ENCODE measurements at places on chromosomes 1 and 21.

DNA sequence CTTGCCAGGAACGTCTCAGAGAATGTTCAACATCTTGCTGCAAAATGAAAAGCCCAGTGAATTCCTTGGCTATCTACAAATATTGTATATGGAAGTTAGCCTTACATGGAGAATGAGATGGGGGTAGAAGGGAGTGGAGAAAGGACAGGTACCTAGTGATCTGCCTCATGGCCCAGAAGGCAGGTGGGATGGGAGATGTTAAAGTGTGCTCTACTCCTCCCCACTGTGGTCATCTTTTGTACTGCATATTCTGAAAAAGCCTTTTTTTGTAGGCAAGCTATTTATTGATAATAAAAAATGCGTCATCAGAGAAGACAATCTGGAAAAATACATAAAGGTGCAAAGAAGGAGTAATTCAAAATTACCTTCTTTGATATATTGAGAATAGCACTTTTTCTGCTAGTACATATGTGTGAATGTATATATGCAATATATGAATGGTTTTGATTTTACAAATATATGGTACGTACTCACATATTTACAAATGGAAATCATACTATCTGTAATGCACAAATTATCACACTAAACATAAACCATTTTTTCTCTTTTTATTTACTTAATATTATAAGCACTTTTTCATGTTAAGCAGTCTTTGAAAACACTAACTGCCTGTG lies 19.1 kb upstream of the SLC5A9 start:
- peak; percentile 43 for DNase-seq

DNA sequence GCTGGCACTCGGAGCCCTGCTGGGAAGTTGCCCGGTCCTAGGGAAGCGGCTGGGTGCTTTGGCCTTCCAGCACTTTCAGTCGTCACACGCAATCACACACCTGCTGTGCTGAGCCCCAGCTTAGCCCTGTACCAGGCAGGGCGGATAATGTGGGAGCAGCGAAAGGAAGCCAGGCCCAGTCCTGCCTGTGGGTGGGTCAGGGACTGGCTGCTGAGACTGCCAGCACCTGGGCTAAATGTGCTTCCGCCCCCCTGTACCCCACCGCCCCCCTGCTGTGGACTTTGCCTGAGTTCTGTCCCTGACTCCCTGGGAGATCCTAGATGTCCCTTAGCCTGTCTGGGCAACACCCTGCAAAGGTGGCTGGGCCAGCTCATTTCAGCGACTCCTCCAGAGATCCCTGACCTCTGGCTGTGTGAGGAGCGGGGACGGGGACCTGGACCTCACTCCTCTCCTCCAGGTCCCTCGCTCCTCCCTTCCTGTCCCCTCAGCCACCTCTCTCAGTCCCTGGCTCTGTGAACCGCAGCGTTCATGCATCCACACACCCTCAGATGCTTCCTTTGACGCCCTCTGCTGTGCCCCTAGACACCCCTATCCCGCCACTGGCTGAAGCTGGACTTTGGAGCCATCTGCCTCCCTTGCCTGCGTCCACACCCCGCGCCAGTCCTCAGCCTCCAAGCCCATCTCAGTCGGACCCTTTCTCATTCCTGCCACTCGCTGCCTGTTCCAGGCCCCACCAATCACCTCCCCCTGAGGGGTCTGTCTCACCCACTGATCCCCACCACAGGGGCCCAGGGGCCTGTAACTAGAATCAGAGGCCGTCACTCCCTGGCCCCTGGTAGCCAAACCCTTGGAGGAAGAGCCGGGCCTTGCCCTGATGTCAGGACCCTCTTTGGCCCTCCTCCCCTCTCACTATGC lies 1.4 kb downstream of the MMEL1 start:
- no peak for DNase-seq

DNA sequence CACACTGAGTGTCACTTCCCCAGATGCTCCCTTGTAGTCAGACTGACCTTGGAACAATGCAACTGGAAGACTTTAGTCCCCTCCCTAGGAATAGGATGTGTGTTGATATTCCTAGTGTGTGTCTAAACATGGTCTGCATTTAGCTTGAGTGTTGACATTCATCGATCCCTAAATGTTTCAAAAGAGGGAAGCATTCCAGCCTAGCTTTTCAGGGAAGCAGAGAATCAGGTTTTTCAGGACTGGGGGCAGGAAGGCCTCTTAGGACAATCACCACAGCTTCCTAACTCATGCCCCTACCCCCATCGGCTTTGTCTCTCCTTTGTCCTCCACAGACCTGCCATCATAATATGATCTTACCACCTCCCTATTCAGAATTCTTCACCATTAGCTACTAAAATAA lies 43.4 kb downstream of the NMNAT2 start:
- no peak for DNase-seq

DNA sequence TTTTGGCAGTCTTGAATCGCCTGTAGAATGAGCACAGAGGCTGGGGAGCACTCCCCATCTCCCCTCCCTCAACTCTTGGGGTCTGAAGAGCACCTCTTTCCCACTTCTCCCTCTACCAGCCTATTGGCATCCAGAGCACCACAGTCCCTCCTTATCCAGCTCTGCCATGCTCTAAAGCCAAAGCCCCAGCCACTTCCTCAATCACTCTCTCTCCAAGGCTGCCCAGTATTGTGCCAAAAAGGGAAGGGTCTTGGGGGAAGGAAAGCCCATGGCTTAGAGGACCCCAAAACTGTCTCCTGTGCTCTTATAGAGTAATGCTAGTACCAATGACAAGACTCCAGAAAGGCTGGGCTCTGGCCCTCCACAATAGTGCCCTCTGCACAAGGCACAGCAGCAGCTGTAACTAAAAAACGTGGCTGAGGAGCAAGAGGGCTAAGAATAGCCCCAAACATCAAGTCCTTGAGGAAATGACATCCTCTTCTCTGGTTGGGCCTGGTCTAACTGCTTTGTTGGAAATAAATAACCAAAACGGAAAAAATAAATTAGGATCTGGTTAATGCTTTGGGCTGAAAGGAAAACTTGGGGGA lies 28.4 kb downstream of the SLC27A3 start:
- no peak for DNase-seq

DNA sequence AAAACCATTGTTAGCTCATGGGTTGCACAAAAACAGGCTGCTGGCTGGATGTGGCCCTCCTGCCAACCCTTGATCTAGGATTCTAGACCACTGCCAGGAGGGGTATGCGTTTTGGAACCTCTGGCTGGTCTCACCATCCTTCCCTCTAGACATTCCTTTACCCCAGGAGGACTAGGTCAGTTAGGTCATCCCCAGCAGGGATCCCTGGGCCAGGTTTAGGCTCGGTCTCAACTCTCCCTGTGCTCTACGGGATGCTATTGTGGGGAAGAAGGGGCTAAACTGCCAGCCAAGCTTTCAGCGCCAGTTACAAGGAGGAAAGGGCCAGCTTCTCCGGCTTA lies 22.7 kb downstream of the SLC2A1 start:
- no peak for DNase-seq

DNA sequence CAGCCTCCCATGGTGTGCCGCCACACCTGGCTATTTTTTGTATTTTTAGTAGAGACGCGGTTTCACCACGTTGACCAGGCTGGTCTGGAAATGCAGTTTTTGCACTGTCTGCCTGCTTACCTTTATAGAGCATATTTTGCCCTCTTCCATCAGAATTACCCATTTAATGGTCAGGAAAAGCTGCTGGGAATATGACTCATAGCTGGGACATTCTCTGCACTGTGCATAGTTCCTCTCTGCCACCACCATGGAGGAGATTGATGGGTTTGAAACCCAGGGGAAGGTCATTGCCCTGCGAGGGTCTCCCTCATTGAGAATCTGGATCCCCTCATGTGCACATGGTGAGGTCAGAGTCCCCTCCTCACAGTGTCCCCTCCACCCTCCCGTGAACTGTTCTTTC lies 32.1 kb downstream of the MX1 start:
- DNase-seq: peak; percentile 12

GRCh38 chr1:63804829-63805484 lies 31.1 kb downstream of the ROR1 start:
- DNase-seq: no peak

DNA sequence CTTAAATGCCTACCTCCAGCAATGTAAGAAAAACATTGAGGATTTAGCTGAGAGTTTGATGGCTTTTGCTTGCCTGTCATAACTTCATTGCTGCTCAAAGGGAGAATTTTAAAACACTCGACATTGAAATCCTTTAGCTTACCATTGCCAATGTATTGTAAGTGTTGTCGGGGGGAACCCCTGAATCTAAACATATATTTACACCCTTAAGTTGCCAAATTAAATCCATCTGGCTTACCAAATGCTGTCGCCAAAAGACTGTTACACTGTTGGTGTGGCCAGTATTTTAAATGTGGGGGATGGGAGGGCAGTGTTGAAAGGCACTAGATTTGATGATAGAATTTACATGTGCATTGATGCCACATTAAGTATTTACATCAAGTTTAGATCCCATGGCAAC lies 24.9 kb upstream of the C1orf105 start:
- DNase-seq: no peak

- no peak for DNase-seq
Measured at GRCh38 chr1:79585801-79586200, 579.3 kb upstream of the ADGRL4 start.

All from ELR (cell line).